G401 (cell line): ENCODE measurements at places on chromosomes 4 and X. TPM values are rescaled to one million over a fixed set of nuclear protein-coding genes. Genes with fewer than 3 reads are reported as not detected.

WDR17 gene
- 1.5 and 2.8 TPM in 2 replicates for total RNA-seq

ADAMTS3 gene
- total RNA-seq, result 2.2 and 7.0 TPM in 2 replicates

CCDC110 gene
- total RNA-seq, result 0.43 and 0.98 TPM in 2 replicates

OCRL gene
- total RNA-seq, result 24.2 and 35.0 TPM in 2 replicates

ZNF182 gene
- total RNA-seq, result 5.0 and 7.9 TPM in 2 replicates

FAM120C gene
- total RNA-seq, result 3.6 TPM in 2 replicates

KDR gene
- total RNA-seq, result not detected in 2 replicates

SPARCL1 gene
- total RNA-seq, result not detected in 2 replicates

CFAP99 gene
- 1.5 TPM in 1 of 2 replicates, not detected in the other for total RNA-seq

ITGB1BP2 gene
- 0.31 and 1.8 TPM in 2 replicates for total RNA-seq

ERAS gene
- 9.6 TPM in 1 of 2 replicates, not detected in the other for total RNA-seq

TNMD gene
- total RNA-seq, result 3.6 TPM in 1 of 2 replicates, not detected in the other

NUDT10 gene
- 0.12 TPM in 1 of 2 replicates, not detected in the other for total RNA-seq

GRCh38 chrX:154409222-154409871 is at the start of gene DNASE1L1:
Gene DNASE1L1, minus strand, starts transcription at chrX:154409254. Its CDS starts 3,686 bp downstream, at chrX:154405568.
- peak; percentile 26 for DNase-seq

GRCh38 chr4:85402371-85402770 is 72.6 kb upstream of the ARHGAP24 start:
- no peak for DNase-seq

- DNase-seq, result no peak
Observed at GRCh38 chr4:95102162-95102790, 344.5 kb downstream of the BMPR1B start.

- no peak for DNase-seq
Observed at GRCh38 chrX:31217084-31217483, 145.2 kb upstream of the FTHL17 start.

DNA sequence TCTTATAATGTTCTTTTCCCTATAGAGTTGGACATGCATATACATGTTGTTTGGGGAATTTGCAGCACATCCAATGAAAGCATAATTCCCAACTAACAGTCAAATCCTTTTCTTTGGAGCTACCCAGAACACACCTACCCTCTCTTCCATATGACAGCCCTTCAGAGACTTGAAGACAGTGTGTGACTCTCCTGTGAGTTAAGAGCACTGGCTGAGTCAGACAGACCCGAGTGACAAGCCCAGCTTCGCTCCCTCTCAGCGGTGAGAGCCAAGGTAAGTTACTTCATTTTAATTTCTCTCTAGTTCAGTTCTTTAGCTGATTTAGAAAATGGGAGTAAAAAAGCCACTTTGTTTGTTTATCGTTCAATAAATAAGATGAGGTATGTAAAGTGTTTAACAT is 86.3 kb downstream of the RTL9 start:
- DNase-seq, result no peak

- DNase-seq, result peak; percentile 76
Observed at GRCh38 chr4:81682492-81682891, 210.8 kb upstream of the RASGEF1B start.

GRCh38 chr4:153518001-153518400 is 51.8 kb downstream of the TMEM131L start:
- DNase-seq, result no peak

DNA sequence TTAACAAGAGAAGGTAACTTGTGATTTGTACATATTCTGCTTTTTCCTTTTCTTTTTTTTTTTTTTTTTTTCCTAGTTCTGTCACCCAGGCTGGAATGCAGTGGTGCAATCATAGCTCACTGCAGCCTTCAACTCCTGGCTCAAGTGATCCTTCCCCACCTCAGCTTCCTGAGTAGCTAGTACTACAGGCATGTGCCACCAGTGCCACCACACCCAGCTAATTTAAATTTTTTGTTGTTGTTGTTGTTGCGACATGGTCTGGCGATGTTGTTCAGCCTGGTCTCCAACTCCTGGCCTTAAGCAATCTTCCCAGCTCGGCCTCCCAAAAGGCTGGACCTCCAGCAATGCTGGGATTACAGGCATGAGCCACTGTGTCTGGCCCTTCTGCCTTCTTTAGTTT is 1.5 kb upstream of the TACR3 start:
- DNase-seq, result no peak

GRCh38 chr4:22695917-22696316 is 3.2 kb downstream of the GBA3 start:
- no peak for DNase-seq

- no peak for DNase-seq
Observed at GRCh38 chrX:101362757-101363156, 14.2 kb upstream of the TIMM8A start.

- peak; percentile 64 for DNase-seq
Observed at GRCh38 chrX:107628662-107629539, 591 bp downstream of the PRPS1 start.

DNA sequence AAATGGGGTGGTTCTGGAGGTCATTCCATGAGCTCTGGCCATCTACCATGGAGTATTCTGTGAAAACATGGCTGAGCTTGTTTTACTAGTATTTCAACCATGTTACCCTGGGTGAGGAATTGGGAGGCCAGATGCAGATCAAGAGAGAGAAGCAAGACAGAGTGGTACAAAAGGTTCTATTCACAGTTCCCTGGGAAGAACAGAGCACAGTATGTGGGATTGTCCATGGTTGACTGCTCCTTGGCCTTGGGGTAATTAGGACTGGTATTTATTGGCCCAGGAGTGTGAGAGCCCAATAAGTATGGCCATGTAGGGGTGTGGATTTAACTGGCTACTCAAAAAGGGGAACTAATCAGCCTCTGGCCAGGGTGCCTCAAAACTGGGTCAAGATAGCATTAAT is 239.7 kb upstream of the GATB start:
- no peak for DNase-seq

- DNase-seq, result no peak
Observed at GRCh38 chr4:65367306-65367705, 303.0 kb downstream of the EPHA5 start.

DNA sequence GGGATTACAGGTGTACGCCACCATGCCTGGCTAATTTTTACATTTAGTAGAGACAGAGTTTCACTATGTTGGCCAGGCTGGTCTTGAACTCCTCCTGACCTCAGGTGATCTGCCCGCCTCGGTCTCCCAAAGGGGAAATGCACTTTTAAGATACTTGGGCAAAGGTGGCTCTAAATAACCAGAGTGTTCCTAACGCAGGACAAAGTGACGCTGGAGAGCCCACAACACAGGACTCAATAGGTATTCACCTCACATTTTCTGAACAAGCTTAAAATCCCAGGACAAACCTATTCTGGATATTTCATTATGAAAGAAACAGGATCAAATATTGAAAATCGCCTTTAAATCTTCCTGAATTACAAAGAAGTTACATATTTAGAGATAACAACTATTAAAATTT is 69.0 kb downstream of the WDFY3 start:
- no peak for DNase-seq

- DNase-seq, result no peak
Observed at GRCh38 chr4:109648266-109648996, 54.8 kb downstream of the CASP6 start.

- DNase-seq, result no peak
Observed at GRCh38 chr4:147513952-147514351, 33.1 kb downstream of the EDNRA start.

GRCh38 chrX:153539171-153539978 is 21.9 kb downstream of the ATP2B3 start:
- DNase-seq, result peak; percentile 75

- no peak for DNase-seq
Observed at GRCh38 chr4:175456131-175456530, 355.9 kb downstream of the GPM6A start.

DNA sequence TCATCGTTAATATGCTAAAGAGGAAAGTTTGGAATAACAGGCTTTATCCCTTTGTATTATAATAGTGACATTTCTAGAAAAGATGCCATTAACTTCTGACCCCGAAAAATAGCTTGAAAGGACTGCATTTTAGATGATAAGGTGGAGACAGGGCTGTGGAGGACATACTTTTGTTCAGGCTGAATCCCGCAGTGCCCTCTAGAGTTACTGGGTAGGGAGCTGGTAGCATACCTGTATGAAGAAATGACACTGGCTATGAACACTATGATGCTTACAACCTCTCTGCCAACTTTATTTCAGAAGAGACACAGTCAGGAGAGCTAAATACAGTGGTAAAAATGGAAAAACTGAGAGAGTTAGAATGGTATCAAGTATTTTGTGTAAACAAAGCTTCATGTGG is 8.1 kb downstream of the IL1RAPL1 start:
- DNase-seq, result no peak

- DNase-seq, result no peak
Observed at GRCh38 chr4:137576446-137576845, 44.2 kb upstream of the PCDH18 start.

GRCh38 chr4:95556207-95556859 is 7.6 kb upstream of the UNC5C start:
- no peak for DNase-seq

- no peak for DNase-seq
Observed at GRCh38 chr4:41169256-41169800, 45.0 kb downstream of the APBB2 start.

DNA sequence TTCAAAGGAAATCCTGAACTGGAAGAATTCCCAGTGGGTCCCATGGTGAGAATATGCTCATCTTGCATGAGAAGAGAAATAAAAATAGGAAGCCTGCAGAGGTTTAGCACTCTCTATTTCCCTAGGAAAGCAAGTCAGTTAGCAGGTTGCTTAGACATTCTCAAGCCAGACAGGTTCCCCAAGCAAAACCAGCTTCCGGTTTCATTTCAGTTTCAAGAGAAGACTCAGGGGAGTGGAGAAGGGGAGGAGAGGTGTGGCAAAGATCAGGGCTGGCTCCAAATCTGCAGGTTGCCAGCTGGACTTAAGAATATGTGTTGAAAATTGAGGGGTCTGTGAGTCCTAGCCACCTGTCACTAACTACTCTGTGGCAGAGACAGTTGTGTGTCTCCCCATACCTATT is 107.5 kb downstream of the CLNK start:
- no peak for DNase-seq

GRCh38 chr4:105461621-105462382 is 12.1 kb downstream of the PPA2 start:
- no peak for DNase-seq

GRCh38 chrX:38465686-38466085 is 95.7 kb upstream of the TSPAN7 start:
- no peak for DNase-seq
